COLO829 (cell line): ENCODE measurements at places on chromosomes 2 and 18.

DNA sequence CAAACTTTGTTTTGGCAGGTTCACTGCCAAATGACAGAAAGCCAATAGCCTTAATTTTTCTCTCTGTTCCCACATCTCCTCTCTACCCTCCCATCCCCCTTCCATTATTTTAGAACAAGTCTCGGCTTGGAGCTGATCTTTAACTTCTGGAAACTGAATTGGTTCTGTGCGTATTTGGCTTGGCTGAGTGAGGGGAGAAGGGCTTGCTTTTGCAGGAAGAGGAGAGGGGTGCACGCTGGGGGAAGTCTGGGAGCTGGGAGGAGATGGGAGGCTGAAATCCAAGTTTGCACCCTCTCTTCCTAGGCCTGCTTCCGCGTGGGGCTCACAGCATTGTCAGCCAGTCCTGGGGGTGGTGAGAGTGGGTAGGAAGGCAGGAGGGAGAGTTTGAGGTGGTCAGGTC, 176.1 kb upstream of the SPRED2 start:
- no peak for DNase-seq

DNA sequence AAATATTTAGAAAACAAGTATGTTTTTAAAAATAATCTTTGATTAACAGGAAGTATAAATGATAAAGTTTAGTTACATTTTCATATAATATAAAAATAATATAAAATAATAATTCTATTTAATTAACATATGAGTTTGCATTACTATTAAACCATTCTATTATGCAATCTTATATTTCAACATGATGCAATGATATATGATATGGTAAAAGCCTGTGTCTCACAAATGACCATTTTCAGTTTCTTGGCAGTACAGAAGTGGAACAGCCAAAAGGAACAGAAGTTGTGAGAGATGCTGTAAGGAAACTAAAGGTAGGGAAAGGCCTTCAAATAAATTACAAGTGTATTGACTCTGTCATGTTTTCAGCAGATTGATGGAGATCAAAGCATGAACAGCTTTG, 230.8 kb downstream of the GULP1 start:
- no peak for DNase-seq

DNA sequence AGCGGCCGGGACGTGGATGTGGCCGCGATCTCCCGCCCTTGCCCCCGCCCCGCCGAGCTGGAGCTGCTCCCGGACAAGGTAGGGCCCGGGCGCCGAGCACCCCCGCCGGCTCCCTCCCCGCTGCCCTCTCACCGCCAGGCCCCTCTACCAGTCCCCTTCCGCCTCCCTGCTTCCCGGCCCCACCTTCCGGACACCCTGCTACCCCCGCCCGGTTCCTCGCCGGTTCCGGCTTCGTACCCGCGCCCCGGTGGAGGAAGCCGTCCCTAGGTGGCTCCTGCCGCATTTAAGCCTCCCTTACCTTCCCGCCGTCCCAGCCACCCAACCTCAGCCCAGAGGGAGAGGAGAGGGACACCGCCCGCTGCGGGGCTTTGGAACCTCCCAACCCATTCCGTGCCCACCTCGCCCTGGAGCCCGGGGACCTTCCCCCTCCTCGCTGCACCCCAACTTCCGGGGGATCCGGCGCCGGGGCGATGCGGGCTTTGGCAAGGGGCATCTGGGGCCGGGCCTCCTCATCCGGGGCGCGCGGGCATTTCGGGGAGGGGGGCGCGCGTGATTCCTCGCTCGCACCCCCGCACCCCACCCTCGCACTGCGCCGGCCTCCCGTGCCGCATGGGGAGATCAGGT, 475 bp downstream of the B3GNT2 start:
- no peak for DNase-seq

DNA sequence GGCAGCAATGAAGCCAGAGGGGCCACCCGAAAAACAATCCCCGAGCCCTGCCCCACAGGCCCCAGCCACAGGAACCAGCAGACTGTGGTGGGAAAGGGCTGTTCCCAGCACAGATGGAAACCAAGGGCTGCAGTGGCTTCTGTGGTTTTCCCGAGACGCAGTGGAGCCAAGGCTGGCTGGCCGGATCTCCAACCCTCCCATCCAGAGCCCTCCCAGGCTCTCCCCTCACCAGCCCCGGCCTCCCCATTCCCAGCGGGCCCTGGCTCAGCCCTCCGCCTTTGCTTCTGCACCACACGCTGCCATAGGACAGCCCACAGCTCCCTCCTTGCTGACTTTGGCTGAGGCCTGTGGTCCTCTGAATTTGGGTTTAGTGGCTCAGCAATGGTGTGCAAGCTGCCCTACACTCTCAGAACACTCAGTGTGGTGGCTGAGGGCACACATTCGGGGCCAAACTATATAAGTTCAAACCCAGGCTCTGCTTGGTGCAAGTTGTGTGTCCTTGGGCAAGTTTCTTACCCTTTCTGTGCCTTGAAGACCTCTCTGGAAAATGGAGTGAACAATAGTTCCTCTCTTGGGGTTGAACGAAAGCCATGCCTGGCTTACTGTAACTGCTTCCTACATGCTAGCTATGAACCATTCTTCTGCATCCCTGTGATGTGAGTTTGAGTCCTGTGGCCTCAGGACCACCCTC, 200.1 kb downstream of the SMAD7 start:
- no peak for DNase-seq

- peak; percentile 51 for DNase-seq
Measured at GRCh38 chr18:43563780-43564179, 286.5 kb upstream of the SYT4 start.

DNA sequence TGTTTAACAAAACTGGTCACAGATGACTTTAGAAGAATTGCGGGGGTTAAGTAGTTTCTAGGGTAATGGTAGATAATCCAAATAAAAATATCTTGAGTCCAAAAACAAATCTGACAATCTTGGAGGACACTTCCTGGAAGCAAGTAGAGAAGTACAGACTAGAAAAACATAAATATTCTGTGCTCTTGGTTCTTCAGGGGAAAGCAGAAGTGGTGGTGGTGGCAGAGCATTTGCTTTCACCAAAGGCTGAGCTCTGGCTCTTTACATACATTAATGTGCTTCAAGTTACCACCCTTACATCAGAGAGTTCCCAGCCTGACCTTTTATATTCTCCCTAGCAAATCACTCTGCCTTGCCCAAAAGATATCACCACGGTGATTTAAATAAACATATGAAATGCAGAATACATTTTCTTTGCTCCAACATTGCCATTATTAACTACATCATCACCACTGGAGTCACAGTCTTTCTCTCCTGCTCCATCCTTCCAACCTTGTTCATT, 15.3 kb downstream of the PDE11A start:
- no peak for DNase-seq

- DNase-seq = no peak
Measured at GRCh38 chr2:26916128-26916692, 54.2 kb upstream of the MAPRE3 start.

GRCh38 chr18:54684784-54685183, 93.7 kb downstream of the DYNAP start:
- DNase-seq = peak; percentile 6

- DNase-seq = no peak
Measured at GRCh38 chr2:58878778-58879177, 637.7 kb upstream of the FANCL start.

- DNase-seq = no peak
Measured at GRCh38 chr18:7511106-7511505, 56.0 kb upstream of the PTPRM start.

DNA sequence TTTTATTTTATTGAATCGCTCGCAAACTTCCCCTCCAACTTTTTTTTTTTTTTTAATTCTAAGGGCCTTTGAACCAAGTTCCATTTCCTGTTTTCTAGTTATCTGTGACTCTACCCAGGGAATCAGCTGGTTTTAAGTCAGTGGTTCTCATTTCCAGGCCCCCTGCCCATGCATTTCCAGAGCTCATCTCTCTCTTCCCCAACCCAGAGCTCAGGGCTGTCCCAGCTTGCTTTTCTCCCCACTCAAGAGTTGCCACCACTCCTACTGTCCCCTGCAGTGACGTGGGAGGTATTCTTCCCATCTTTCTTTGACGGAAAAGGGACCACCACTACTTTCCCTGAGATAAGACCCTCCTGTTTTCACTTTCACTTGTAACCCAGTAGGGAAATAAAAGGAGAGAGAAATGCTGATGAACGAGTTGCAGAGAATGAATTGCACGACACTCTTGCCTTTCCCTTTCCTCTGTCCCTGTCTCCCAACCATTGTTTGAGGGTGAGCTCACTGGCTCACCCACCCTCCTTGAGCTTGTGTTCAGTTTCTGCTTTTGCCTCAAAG, 42.1 kb downstream of the TET3 start:
- no peak for DNase-seq

DNA sequence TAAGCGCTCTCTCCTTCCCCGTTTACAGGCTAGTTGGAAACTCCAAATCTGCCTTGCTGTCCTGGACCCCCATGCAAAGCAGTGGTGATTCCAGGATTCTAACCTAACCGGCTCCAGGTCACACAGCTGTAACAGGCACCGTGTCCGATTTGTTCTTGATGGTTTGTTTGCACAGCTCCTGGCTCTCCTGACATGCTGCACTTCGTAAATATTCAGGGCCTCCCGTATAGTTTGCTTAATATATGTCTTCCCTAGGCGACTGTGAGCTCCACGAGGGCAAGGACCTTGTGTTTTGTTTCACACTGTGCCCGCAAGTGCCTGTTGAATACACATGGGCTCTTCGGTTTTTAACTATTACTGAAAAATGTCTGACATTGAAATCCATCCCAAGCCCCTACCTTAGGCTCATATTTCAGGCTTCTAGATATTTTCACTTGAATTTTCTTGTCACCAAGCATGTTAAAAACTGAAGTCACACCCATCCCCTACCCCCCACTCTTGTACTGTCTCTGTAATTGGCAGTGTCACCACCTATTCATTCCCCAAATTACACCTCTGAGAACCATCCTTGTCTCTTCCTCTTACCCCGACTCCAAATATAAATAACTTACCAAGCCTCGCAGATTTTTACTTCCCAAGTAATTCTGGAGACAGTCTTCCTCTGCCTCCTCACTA, 1.0 kb upstream of the PUM2 start:
- no peak for DNase-seq

GRCh38 chr2:20483194-20483895, 36.5 kb downstream of the RHOB start:
- DNase-seq = no peak

DNA sequence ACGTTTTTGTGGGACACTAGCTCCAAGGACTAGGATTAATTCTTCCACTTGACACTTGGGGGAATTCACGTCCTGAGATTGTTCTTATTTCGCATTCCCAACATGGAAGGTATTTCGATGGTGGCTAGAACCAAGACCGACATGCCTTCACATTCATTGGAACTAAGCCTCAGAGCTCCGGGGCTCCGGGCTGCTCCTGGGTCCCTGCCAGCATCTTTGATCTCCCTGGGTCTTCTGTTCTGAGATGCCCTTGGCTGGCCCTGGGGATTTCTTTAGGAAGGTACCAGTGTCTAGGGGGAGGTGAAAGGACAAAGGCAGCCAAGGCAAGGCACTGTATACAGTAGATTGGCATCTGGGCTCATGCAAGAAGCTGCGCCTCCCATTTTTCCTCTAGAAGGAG, 76.8 kb downstream of the DYSF start:
- DNase-seq = no peak

DNA sequence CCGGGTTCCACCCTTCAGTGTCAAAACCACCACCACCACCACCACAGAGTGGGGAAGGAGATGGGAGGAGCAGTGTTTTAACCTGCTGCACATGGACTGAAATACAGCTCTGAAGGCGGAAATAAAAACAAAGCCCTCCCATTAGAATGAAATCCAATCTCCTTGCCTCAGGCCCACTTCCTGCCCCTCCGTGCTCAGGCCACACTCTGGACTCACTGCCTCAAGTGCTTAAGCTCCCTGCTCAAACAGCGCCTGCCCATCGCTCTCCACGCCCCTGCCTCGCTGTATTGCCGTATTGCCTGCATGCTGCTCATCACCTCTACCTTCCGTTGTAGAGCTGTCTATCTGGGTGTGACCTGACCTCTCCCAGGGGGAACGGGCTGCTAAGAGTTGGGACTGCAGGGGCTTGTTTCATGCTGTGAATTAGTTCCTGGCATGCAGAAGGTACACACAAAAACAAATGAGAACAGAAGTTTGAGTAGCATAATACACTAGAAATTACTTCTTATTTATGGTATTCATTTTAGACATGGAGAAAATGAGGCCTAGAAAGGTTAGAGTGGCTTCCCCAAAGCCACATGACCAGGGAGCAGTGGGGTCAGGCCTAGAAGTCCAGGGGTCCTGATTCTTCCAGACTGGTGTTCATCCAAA, 31.6 kb upstream of the NEB start:
- DNase-seq = no peak

- DNase-seq = no peak
Measured at GRCh38 chr2:26560892-26561291, 80.3 kb downstream of the CIB4 start.

DNA sequence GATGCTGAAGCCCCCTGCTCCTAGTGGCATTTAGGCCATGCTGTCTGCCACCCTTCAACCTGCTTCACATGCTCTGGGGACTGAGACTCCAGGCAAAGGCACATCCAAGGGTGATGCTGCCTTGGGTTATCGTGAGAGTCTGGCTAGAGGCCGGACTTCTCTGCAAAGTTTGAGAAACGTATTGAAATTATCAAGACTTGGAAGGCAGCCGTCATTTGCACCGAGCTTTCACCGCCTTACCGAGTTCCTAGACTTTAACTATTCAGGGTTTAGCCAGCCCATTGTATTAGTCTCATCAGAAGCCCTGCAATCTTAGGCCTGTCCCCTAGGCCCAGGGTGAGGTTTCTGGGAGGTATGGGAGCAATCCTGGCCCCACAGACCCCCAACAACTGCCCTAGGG, 34.0 kb downstream of the RDH14 start:
- DNase-seq = no peak
